Regular cardiac myocyte (primary cell): ENCODE measurements at places on chromosomes 7 and 10. TPM values are rescaled to one million over a fixed set of nuclear protein-coding genes. Genes with fewer than 3 reads are reported as not detected.

Gene STAG3
- total RNA-seq = 1.1 and 4.8 TPM in 2 replicates

Gene MMS19
- 64.6 and 77.5 TPM in 2 replicates for total RNA-seq

Gene KLHL7
- 33.7 and 34.7 TPM in 2 replicates for total RNA-seq

Gene COL26A1
- under 0.01 TPM in 1 of 2 replicates, not detected in the other for total RNA-seq

Gene TRPV6
- not detected in 2 replicates for total RNA-seq

Gene UTF1
- total RNA-seq = not detected in 2 replicates

Gene NKX1-2
- not detected in 2 replicates for total RNA-seq

Gene PNLIPRP1
- total RNA-seq = not detected in 2 replicates

Gene ASZ1
- not detected in 2 replicates for total RNA-seq

Gene TET1
- total RNA-seq = 1.7 and 4.2 TPM in 2 replicates

Gene MRC1
- 0.19 and 0.28 TPM in 2 replicates for total RNA-seq

Gene MMP21
- total RNA-seq = 0.28 TPM in 1 of 2 replicates, not detected in the other

Gene CYP2W1
- total RNA-seq = not detected in 2 replicates
